ENCODE measurements at places on chromosomes 4 and X. TPM values are rescaled to one million over a fixed set of nuclear protein-coding genes. Genes with fewer than 3 reads are reported as not detected.
A peak's percentile ranks its signal among the peaks of the same experiment; 100 is the strongest.

Gene MAP3K15
- not detected for total RNA-seq

Gene CTPS2
- total RNA-seq, result 13.3 TPM

Gene PPP1R2C
- total RNA-seq, result not detected

Gene PAGE2
- not detected for total RNA-seq

- ATAC-seq, result no peak
These were observed 87.4 kb upstream of the CT45A1 start for GRCh38 chrX:135625995-135626394.

DNA sequence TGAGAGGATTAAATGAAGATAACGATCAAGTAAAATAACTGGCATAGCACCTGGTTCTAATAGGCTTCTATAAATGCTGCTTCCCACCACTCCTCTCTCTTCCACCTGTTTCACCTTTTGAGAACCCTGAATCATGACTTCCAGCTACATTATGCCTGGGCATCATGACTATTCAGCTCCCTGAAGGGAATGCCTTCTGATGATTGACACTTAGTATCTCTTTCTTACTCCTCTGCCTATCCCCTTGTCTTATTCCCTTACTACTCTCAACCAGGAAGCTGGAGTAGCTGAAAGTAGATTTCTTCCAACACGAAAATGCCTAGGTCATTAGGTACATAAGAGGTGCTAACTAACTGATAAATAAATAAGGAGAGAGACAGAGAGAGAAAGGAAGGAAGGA lies 24.7 kb upstream of the CXCL8 start:
- no peak for ATAC-seq

GRCh38 chrX:130173190-130173895 lies 1.6 kb downstream of the RAB33A start:
- ATAC-seq, result peak; percentile 58

- ATAC-seq, result no peak
These were observed 215.9 kb downstream of the MID1 start for GRCh38 chrX:10404436-10404835.

DNA sequence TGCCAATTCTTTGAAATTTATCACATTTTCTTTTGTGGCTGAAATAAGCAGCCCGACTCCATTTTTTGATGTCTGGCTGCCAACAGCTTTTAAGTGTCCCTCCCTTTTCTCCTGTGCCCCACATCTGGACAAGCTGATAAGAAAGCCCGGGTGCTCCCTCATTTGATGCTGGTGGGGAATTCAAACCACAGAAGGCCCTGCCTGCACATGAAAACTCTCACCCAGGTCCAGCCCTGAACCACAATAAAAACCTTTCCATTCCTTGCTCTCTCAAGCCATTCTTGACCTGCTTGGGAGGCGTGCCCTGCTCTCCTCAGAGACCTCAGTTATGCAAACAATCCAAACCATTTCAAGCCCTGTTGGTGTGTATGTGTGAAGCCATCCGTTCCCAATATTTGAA lies 93.9 kb downstream of the FAM53A start:
- no peak for ATAC-seq

- ATAC-seq, result no peak
These were observed 1.9 kb downstream of the TACC3 start for GRCh38 chr4:1723131-1723801.

GRCh38 chr4:9944431-9945425 lies 76.6 kb downstream of the SLC2A9 start:
- ATAC-seq, result no peak

- no peak for ATAC-seq
These were observed 5.2 kb upstream of the CBR4 start for GRCh38 chr4:169015186-169015623.

GRCh38 chr4:156545003-156545785 lies 426.4 kb downstream of the PDGFC start:
- ATAC-seq, result peak; percentile 19

GRCh38 chr4:142353149-142353738 lies 492.9 kb downstream of the INPP4B start:
- peak; percentile 32 for ATAC-seq

DNA sequence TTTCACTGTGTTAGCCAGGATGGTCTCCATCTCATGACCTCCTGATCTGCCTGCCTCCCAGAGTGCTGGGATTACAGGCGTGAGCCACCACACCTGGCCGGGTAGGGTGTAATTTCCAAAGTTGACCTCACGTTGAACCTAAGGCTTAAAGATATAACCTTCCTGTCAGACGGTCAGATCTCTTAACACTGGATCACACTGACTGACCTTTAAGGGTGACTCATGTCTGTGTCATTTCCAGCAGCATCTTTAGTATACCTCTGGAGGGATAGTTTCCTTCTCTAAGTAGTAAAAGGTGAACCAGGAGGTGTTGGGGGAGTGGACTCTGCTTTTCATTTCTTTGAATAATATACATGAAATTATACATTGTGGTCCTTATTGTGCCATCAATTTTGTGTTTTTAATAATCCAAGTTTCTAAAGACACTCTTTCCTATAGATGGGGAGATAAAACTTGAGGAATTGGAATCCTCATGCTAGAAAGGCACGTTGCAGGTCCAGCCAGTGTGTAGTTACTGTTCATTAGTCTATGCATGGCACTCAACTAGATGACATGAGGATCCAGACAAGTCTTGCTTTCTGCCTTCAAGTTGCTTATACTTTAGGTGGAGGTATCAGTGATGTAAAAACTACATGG lies 45.7 kb downstream of the ARHGAP10 start:
- no peak for ATAC-seq

Data from gastroesophageal sphincter (tissue), 4 donors.